Activated CD4-positive, alpha-beta T cell treated with anti-CD3 and anti-CD28 coated beads, Interleukin-2, amount 50 U/mL, for 4 hours (primary cell): ENCODE measurements at places on chromosomes 11 and 22.

GRCh38 chr11:12158909-12159308 lies 48.5 kb downstream of the MICAL2 start:
- DNase-seq, result no peak

DNA sequence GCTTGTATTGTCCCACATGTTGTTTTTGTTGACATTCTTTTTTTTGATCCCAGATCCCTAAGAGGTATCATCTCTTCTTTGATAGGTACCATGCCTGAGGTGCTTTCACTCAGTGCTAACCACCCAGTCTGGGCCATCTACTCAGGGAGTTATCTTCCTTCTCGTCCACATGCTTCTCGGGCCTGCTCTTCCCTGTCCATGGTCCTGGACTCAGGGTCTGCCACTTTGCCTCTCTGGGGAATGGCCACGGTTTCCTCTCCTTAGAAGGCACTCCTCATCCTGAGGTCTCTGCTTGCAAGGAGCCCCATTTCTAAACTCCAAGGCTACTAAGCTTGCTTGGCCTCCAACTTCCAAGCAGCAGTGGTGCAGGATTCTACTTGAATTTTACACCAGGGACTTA lies 227.0 kb upstream of the NCAM1 start:
- no peak for DNase-seq

- DNase-seq, result no peak
These were observed 216.7 kb upstream of the SORL1-AS1 start for GRCh38 chr11:121669422-121669821.

GRCh38 chr11:100010393-100010792 lies 676.7 kb upstream of the ARHGAP42 start:
- DNase-seq, result no peak

DNA sequence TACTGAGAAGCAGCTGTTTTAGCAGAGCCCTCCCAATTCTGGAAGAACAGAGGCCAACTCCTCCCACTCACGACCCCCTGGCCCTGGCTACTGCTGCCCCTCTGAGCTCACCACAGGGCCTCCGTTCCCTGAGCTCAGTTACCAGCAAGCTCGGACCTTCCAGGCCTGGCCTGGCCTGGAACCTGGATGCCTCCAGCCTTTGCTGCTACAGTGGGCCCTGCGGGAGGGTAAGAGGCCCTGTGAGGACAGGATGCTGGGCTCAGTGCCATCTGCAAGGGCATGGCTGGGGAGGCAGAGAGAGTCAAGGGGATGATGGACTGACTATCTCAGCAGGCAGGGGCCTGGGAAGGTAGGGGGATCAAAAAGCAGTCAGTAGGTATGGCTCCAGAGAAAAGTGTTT lies 209.9 kb upstream of the NCAM1 start:
- no peak for DNase-seq

GRCh38 chr22:23657727-23658126 lies 25.6 kb upstream of the DRICH1 start:
- no peak for DNase-seq

DNA sequence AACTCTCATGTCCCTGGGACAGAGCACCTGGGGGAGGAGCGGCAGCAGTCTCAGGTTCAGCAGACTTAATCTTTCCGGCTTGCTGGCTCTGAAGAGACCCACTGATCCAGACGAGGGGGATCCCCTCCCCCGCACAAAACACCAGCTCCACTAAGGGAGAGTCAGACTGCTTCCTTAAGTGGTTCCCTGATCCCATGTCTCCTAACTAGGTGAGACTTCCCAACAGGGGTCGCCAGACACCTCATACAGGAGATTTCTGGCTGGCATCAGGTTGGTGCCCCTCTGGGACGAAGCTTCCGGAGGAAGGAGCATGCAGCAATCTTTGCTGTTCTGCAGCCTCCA lies 157.2 kb upstream of the TMEM45B start:
- no peak for DNase-seq

DNA sequence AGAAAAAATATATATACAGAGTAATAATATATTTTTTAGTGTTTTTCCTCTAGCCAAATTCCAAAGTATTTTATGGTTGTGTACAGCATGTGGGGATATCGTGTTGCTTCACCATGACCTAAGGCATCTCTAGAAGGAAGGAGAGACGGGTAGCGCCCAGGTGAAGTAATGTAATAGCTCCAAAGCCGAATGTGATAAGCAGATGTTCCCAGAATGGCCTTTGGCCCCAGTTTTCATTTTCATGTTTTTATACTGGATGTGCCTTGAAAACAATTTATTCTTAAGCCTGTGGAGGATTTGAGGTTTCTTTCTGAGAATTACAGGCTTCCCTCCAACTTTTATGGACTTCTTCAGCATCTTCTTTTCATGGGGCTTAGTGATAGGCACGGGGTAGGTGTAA lies 587.9 kb upstream of the KIRREL3 start:
- no peak for DNase-seq

- no peak for DNase-seq
These were observed 5.2 kb downstream of the TEAD1 start for GRCh38 chr11:12679471-12679870.

DNA sequence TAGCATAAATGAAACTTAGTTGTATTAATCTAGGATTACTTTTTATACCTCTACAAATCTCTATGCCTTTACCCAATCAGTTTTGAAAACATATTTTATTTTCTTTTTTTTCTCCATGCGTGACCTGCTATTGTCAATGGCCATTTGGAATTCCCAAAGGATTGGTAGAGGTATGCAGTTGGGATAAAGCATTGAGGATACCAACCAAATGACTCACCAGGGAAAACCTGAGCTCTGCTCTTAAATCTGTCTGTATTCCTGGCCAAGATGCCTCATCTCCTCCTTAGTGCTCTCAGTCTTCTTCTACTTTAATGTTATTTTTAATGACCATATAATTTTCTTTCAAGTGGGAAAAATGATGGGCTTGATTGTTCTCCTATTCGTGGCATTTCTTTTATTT lies 61.9 kb downstream of the EHF start:
- no peak for DNase-seq

GRCh38 chr11:1194977-1195681 lies 27.7 kb upstream of the MUC5B start:
- DNase-seq, result no peak

DNA sequence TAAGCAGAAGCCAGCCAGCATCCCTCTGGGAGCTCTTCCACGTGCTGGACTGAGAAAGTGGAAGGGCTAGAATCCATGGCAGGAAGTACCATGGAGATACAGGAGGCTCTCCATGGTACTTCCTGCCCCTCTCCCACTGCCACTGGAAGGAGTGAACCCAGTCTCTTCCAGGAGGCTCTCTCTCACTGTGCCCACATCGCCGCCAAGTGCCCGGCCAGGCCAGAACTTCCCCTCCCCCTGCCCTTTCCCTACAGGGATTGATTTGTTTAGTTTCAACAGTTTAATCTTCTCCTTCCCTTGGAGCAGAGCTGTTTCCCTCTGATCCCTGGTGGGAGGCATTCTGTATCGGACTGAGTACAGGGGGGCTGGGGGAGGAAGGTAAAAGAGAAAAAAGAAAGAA lies 133.6 kb downstream of the DSCAML1 start:
- DNase-seq, result no peak

- DNase-seq, result no peak
These were observed 2.9 kb downstream of the ZP1 start for GRCh38 chr11:60870276-60870675.

DNA sequence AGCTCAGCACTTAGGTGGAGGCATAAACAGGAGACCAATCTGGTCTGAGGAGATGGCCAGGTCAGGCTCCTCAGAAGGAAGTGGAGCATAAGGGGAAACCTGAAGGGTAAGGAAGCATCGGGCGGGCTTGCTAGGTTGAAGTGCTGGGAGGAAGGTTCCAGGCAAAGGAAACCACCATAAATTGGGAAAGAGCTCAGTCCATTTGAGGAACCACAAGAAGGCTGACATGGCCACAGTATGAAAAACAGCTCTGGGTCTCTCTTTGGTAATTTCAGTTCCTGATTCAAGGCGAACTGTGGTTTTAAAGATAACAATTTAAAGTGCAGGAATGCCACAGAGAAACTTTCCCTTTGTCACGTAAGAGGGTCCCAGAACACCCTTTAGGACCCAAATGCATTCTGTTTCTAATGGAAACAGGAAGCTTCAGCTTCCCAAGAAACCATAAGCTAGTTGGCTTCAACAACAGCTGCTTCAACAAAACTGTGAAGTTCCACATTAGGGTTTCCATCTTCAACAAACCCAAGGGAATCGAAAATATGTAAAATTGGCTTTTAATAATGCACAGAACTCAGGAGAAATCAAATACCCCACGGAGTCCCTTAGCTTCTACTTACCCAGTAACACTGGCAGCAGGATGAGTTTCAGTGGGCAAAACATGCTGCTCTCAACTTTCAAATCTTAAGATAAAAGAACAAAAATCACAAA lies 10.4 kb downstream of the JAML start:
- no peak for DNase-seq
